Aortic smooth muscle cell (primary cell): ENCODE measurements at places on chromosomes 3 and 15. TPM values are rescaled to one million over a fixed set of nuclear protein-coding genes. Genes with fewer than 3 reads are reported as not detected.

The FSIP1 gene
- 1.2 and 1.5 TPM in 2 replicates for total RNA-seq

The STOML1 gene
- 22.4 and 24.7 TPM in 2 replicates for total RNA-seq

The TADA3 gene
- total RNA-seq = 65.0 and 73.8 TPM in 2 replicates

The GASK1A gene
- 0.62 and 0.92 TPM in 2 replicates for total RNA-seq

The CNTN6 gene
- total RNA-seq = 0.66 and 5.5 TPM in 2 replicates
